ENCODE measurements at places on chromosomes 1 and 21. TPM values are rescaled to one million over a fixed set of nuclear protein-coding genes. Genes with fewer than 3 reads are reported as not detected.

DNA sequence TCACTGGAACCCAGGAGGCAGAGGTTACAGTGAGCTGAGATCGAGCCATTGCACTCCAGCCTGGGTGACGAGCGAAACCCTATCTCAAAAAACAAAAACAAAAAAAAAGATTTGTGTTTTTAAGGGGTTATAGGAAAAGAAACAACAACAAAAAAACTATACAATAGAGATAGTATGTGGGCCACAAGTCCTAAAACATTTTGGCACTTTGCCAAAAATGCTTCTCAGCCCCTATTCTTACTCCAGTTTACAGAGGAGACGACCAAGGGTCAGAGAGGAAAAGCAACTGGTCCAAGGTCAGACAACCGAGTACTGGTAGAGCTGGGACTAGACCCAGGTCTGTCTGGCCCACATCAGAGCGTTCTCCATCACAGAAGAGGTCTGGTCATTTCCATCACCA lies 3.0 kb downstream of the FBXO44 start:
- no peak for DNase-seq

The SYT14 gene
- not detected for total RNA-seq

The LCE1D gene
- total RNA-seq, result not detected

DNA sequence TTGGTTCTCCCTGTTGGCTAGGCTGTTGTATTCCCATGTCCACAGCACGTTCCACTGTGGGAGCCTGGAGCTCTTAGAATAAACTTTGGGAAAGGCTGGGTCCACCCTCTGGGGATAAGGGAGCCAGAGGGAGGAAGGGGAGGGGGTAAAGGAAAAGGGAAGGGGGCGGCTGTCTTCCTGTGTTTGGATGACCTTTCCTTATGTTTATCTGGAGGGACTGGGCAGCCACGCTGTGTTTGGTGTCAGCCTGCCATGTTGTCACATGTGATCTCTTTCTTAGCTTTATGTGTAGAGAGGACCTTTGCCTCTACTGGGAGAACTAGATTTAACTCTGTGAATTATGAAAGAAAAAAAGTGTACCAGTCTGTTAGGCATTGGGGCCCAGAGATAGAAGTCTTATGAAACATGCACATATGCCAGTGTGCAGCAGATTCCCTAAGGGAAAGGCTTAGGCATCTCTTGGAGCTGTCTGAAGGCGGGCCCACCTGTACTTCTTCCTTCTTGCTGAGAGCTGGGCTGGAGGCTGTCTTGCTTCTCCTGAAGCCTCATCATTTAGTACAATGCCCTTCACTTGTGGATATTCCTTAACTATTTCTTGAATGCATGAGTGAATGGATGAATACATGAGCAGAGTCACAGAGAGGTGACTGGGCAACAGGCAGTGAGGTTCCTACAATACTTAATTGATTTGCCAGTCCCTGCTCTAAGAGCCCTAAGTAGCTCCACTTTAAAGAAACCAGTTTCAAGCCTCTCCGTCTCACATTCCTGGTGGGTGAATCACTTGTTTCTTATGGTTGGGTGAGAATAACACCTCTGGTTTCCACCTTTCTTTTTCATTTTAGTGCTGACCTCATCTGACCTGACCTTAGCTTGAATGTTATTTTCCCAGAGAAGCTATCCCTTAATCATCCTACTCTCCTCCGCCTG lies 62.5 kb upstream of the ARHGAP29 start:
- peak; percentile 83 for DNase-seq

The RGS1 gene
- total RNA-seq, result not detected

GRCh38 chr21:28212061-28212460 lies 780.6 kb downstream of the LTN1 start:
- DNase-seq, result no peak
